ENCODE measurements at places on chromosomes 7 and 10.

DNA sequence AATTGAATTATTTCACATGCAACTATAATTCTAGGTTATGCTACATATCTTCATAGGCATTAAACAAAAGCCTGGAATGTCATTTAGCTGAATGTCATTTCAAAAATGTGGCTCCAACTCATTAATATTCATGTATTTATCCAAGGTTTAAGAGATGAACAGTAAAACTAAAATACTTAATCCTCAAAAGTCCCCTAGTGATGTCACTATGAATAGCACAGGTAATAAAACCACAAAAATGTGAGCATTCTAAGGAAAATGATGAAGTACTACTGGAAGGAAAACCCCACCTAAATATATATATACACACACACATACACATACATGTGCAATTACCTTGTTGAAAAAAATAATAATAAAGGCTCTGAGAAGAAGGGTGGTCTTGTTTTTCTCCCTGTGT is 154.4 kb upstream of the ASAH2 start:
- no peak for DNase-seq

DNA sequence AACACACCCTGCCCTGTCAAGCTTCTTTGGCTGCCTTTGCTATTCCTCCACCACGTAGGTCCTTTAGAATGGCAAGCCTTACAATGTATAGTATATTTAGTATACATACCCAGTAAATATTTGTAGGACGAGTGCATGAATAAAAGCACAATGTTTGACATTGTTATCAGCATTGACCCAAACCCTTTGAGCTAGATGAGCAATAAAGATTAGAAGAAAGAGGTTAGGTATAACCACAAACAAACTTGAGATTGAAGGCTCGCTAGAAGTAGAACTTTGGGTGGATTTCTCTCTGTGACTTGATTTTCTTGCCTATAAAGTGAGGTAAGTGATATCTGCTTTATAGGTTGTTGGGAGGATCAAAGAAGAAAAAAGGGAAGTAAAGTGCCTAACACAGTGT is 561.0 kb upstream of the GALNT17 start:
- no peak for DNase-seq

- DNase-seq = no peak
These were observed 188.4 kb upstream of the CACNA2D1 start for GRCh38 chr7:82631998-82632397.

GRCh38 chr7:111290419-111290818 is 199.5 kb downstream of the LRRN3 start:
- no peak for DNase-seq

DNA sequence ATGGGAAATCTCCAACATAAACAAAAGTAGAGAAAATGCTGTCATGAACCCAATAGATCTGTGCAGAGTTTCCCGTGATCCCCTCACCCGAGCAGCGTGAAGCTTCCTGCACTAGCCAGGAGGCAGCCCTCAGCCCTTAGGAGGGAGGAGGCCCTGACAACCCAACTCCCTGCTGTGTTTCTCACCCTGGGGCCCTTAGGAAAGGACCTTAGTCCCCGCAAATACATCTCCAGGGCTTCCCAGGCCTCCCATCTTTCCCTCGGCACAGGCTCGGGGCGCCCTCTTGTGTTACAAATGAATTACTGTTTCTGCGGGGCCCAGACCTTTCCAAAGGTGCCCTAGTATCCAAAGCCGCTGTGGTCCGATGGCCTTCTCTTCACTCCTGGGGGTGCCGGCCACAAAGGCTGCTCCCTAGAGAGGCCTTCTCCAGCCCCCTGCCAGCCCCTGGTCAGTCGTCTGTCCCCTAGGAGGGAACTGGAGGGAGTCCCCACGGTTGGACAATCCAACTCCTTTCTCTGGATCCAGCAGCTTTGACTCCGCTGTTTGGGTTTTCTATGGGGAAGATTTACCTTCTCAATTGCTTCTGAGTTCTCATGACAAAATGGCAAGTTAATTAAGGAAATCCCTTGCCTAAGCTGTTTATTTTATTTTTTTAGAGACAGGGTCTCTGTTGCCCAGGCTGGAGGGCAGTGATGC is 49.9 kb upstream of the SH2B2 start:
- no peak for DNase-seq

DNA sequence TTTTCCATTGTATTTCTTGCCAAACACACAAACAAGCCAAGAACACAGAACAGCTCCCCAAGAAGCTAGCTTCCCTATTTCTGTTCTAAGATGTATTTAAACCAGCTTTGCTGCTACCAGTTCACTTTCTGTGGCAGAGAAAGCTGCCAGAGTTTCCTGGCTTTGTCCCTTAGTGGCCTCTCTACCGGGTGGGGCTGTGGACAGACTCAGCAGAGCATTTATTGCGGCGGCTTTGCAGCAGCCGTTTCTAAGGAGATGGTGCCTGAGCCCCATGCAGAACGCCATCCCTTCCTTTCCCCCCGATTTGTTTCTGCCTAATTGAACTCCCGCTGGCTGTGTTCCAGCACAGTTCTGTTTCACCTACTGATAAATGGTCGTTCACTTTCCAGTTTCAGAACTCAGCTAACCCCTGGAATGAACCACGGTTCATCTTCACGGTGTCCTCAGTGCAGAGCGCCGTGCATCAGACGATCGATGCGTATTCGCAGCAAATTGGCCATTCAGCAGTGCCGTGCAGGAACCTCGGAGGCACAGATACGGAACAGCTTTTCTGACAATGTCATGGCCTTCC is 33.8 kb upstream of the SFMBT2 start:
- no peak for DNase-seq

- DNase-seq = no peak
These were observed 5.4 kb downstream of the PSD start for GRCh38 chr10:102413053-102413705.

DNA sequence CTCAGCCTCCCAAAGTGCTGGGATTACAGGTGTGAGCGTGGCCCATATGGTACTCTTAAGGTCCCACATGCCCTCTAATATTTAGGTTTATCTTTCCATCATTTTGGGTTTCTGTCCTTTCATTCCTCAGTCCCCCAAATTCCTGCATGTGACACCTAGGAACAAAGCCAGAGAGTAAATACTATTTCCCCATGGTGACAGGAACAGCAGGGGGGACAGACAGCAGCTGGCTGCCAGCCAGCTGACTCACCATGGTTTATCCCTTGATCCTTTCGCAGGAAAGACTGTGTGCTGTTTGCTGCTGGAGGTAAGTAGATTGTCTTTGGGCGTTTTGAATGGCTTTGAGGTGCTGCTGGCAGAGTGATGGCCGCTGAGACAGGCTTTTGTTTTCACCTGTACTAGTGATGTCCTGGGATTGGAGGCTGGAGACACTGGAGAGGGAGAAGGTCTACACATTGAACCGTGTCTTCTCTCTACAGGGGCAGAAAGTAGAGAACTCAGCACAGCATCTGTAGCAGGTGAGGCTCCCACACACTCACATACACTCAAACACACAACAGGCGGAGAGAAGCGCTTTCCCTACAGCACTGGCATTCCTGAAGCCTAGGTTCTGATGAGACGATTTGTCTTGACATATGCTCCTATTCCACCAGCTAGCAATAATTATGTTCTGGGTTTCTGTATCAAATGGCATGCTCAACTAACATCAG is 83.7 kb upstream of the EFCAB10 start:
- DNase-seq = no peak

- no peak for DNase-seq
These were observed 566.0 kb downstream of the CALN1 start for GRCh38 chr7:71846160-71846559.

DNA sequence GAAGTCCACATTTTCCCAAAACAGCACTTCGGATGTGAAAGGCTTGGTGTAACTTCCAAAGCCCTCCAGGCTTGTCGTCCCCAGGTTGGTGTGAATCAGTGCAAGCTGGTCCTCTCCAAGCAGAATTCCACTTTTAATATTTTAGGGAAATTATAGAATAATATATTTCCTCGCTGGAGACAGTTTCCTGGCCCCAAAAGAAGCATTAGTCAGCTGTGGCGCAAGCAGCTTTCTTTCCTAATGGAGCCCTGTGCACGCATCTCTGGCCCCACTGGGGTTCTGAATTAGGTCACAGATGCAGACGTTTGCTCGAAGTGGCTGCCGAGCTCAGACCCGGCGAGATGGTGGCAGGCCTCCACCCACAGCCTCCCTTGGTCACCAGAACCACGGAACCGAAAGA is 33.3 kb upstream of the MNX1 start:
- DNase-seq = no peak

- DNase-seq = no peak
These were observed 116.3 kb upstream of the RET start for GRCh38 chr10:42960491-42960990.

GRCh38 chr7:77899516-77899915 is 100.9 kb downstream of the PHTF2 start:
- no peak for DNase-seq

- DNase-seq = no peak
These were observed 93.4 kb upstream of the PARD3 start for GRCh38 chr10:34908481-34908880.

GRCh38 chr7:140624392-140625191 is 16.0 kb downstream of the DENND2A start:
- no peak for DNase-seq

GRCh38 chr10:77587416-77587790 is 50.2 kb downstream of the KCNMA1 start:
- no peak for DNase-seq

DNA sequence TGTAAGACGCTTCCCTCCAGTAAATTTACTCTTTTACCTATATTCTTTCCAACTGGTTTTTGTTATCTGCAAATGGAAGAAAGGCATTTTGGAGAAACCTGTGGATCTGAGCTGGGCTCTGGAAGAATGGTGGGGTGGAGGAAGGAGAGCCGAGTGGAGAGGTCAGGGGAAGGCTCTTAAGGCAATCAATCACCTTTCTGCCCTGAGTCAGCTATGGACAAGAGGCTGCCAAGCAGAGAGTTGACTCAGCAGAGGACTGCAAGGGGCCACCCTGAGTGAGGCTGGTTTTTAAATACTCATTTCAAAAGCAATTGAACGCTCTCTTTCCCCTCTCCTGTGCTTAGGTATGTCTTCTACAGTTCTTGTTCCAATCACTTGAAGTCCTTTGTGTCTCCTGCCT is 81.8 kb downstream of the SPAG6 start:
- DNase-seq = no peak

DNA sequence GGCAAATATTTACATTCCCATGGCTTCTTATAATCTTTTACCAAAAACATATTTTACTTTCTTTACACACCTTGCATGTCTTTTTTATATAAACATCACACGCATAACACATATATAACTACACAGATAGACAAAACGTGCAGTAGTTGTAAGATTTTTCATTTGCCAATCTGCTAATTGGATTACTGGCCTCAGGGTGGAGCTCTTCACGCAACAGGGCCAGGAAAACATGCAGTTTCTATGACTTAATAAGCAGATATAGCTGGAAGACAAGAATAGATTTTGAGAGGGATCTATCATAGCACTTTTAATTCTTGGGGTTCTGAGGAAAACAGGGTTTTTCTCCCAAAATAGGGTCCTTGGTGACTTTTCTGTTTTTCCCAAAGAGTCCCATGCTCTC is 12.7 kb downstream of the ACADSB start:
- DNase-seq = no peak

DNA sequence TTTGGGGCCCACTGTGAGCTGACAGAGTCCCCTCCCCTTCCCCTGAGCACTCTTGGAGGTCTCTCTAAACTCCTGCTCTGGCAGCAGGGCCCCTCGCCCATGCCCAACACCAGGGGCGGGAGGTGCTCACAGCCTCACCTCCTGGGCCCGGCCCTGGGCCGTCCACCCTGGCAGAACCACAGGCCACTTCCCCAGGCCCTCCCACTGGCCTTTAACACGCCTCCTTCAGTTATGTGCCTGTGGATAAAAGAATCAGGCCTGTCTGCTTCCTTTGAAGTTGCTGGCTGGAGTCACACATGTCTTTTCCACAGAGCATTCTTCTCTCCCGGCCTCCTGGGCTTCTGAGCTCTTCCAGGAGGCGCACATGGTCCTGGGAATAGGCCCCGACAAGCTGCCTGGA is 10.2 kb downstream of the MYL10 start:
- DNase-seq = no peak

DNA sequence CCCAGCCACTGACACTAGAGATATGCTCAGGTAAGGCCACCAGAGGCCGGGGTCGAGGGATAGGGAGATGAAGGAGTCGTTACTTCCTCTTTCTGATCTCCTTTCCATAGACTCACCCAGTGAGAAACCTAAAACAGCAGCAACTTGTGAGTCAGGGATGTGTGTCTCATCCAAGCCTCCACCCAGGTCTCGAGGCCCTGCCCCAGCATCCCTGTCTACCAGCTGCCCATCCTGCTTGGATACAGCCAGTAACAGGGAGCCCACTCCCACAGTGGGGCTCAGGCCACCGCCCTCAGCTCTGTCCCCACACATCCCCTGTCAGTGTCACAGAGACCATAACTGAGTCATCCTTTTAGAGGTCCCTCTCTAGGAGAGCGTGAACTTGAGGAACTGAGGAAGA is 49.6 kb upstream of the CHST15 start:
- DNase-seq = no peak

DNA sequence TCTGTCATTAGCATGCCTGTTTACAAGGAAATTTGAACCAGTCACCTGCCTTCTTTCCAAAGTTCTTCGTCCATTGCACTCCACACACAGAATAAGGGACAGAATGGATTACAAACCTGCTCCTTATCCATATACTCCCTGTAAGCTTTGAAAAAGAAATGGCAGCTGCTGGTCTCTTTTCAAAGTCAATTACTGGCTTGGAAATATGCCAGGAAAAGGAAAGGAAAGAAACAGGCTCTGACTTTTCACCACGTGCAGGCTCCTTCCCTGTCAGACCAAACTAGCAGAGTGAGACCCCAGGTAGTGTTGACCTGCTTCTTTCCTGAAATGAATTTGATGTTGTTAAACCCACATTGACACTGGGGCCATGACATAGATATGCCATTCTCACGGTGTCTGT is 84.5 kb downstream of the LHFPL3 start:
- no peak for DNase-seq

- DNase-seq = no peak
These were observed 166.4 kb upstream of the PPP1R3A start for GRCh38 chr7:114085313-114085591.

DNA sequence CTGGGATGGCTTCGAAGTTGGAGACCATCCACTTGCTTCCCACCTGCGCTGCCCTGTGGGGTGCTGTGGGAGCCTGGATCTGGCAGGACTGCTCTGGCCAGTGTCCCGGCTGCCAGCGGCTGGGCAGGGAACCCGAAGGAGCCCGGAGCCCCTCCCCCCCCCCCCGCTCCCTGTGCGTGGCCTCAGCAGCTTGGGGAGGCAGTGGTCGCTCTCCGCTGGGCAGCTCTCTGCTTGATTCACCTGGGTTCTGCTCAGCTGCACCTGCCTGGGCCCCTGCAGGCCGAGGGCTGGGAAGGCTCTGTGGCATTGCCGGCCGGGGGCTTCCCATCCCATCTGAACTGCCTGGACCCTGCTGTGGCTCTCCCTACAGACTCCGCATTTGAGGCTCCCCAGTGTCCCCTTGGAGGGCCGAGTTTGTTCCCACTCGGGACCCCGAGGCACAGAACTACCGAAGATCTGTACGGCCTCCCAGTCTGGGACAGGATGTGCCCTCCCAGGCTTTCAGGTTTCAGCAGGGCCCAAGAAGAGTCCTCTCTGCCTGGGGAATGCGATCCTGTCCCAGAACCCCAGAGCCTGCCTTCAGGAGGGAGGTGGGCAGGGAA is 525.1 kb downstream of the TCERG1L start:
- no peak for DNase-seq

GRCh38 chr10:29102636-29103035 is 186.2 kb upstream of the LYZL1 start:
- DNase-seq = no peak

- no peak for DNase-seq
These were observed 8.6 kb downstream of the TRIM56 start for GRCh38 chr7:101093906-101094305.
